Stimulated activated CD4-positive, alpha-beta T cell treated with anti-CD3 and anti-CD28 coated beads, Interleukin-15, amount 100 ng/mL, for 1 hour (primary cell): ENCODE measurements at places on chromosomes 16 and 17.

GRCh38 chr17:77867308-77867781 lies 91.2 kb upstream of the TNRC6C start:
- DNase-seq = no peak

DNA sequence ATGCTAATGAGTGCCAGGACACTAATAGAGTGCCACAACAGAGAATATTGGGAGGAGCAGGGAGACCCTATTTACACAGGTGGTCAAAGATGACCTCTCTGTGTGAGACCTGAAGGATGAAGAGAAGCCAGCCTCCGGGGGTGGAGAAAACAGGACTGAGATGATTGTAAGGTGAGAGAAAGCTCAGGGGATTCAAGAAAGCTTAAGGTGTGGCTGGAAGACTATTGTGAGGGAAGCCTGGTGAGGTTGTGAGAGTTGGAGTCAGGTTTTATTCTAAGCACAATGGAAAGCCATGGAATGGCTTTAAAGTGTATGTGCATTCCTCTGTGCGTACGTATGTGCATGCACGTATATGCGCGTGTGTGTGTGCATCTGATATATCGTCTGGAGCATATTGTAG lies 10.4 kb upstream of the MARCHF10 start:
- no peak for DNase-seq

- DNase-seq = no peak
Measured at GRCh38 chr17:56902348-56902747, 11.5 kb downstream of the TRIM25 start.

DNA sequence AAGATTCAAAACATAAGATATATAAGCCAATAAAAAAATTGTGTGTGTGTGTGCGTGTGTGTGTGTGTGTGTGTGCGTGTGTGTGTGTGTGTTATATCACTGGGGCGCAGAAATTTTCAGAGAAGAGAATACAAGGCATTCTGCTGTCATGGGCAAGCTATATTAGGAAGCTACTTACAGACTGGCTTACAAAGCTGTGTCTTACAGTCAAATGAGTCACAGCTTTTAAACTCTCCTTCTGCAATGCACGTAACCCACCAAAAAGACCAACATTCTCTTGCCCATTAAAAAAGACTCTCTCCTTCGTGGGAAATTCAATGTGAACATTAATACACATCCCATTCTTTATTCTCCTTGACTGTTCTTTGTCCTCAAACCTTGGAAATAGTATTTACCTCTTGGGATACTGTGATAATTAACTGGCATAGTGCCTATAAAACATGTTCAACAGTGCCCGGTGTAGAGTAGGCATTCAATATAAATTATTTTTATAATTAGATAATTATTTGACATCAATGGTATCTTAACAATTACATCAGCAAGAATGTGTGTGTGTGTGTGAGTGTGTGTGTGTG lies 860.4 kb upstream of the SOX9 start:
- no peak for DNase-seq

GRCh38 chr17:69620363-69620762 lies 205.9 kb downstream of the MAP2K6 start:
- DNase-seq = no peak

- DNase-seq = no peak
Measured at GRCh38 chr16:10896165-10896564, 19.2 kb downstream of the CIITA start.

- DNase-seq = no peak
Measured at GRCh38 chr16:14186007-14186794, 115.1 kb downstream of the MRTFB start.

DNA sequence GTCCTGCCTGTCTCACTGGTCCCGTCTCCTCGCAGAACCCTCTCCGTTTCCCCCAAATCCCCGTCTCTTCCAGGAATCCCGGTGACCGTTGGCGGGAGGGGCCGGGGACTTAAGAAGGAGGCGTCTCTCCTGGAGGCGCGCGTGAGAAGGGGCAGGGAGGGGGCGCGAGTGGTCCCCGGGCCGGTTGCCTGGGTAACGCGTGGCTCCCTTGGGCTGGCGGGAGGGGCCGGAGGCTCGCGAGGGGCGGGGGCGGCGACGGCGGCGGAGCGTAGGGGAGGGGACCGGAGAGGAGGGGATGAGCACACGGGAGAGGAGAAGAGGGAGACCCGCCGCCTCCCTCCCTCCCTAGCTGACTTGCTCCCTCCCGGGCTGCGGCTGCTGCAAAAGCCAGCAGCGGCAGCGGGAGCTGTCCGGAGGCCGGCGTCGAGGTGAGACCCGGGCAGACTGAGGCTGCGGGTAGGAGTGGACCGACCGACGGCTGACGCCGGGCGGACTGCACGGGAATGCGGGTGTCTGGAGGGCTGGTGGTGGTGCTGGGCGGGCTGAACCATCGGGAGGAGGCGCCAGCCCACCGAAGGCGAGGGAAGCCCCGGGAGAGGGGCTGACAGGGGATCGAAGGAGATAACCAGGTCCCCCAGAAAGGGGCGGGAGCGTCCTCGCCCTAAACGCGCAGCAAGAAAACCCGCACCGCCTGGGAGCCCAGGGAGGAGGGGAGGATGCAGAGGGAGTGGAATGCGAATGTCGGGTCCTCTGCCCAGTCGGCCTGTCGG lies at the start of gene PRRT2:
Gene PRRT2 (plus strand): TSS at position 298 of the 770 bp plus-strand sequence. CDS start 862 bp downstream, outside the sequence.
- no peak for DNase-seq

DNA sequence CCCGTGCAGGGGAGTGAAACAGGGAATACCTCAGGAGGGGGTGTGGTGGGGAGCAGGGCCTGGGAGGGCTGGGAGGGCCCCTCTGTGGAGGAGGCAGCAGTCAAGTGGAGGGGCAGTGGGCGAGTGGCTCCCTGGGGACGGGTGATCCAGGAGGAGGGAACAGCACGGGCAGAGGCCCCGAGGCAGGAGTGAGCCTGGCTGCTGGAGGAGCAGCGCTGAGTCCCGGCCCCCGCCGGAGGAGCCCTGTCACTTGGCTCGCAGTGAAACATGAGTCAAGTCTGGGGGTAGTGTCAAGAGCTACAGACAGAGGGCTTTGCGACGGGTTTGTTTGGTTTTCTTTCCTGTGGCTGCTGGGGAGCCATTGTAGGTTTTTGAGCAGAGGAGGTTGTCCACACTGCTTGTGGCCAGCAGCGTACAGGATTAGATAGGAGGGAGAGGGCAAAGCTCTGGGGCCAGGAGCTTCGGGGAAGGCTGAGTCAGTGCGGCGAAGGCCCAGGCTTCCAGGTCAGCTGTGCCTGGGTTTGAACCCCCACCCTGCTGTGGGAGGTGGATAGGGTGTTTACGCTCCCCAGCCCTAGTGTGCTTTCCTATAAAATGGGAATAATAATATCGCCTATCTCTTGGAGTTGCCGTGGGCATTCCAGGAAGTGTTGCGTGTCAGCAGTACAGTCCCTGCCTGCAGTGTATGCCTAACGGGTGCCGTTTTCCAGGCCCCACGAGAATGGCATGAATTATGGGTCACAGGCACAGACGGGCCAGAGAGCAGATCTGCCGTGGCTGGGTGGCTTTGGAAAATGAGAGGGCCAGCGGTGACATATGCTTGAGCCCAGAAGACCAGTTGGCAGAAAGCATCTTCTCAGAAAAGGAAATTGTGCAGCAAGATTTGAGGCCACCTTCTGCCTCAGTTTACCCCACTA lies 115.9 kb upstream of the CIBAR2 start:
- no peak for DNase-seq

DNA sequence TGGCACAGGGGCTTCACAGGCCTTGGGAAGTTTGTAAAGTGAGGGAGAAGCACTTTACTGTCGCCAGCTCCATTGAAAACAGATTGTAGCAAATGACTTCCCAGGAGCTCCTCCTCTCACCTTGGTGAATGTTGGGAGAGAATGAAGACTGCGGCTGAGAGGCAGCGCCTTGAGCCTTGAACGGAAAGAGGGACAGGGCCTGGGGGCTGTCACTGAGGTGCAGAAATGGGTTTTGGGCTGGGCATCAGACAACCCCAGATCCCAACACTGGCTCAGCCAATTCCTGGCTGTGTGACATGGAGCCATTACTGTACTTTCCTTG lies 603 bp upstream of the MRTFB start:
- no peak for DNase-seq

GRCh38 chr16:4285167-4285566 lies 12.3 kb upstream of the TFAP4 start:
- no peak for DNase-seq

GRCh38 chr16:27547134-27547533 lies 2.6 kb downstream of the GTF3C1 start:
- DNase-seq = no peak

- peak; percentile 57 for DNase-seq
Measured at GRCh38 chr17:29567554-29568330, 759 bp upstream of the TP53I13 start.

GRCh38 chr17:21129023-21129681 lies 2.4 kb downstream of the DHRS7B start:
- no peak for DNase-seq

DNA sequence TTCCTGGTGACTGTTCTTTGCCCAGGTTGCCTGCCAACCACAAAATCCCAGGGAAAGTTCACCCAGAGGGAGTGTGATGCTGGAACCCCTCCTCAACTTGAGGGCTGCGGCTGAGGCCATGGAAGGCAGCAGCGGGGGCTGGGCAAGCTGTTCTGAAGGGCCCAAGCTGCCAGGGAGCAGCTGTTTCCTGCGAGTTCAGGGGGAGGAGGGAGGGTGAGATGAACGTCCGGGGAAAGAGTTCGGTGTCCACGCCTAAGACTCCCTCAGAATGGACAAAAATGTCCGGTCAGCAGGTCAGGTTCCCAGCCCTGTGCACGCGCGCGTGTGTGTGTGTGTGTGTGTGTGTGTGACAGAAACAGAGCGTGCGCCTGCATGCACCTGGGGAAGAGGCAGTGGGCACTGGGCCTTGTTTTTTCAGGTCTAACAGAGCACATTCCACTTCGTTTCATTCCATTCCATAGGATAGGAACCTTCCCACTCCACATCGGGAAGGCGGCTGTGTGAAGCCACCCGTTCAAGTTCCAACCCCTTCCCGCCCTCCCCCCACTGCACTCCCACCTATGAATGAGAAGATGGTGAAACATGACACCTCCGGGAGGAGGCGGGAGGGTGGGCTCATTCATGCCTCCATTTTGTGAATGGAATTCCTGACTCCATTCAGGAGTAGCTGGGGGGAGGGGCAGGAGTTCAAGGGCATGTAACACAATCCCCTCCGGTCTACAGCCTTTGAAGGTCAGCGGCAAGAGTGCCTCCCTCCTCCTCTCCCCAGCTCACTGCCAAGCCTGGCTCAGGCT lies 15.7 kb downstream of the ETV4 start:
- DNase-seq = no peak

GRCh38 chr16:1741553-1742165 lies 29.7 kb downstream of the NME3 start:
- no peak for DNase-seq

GRCh38 chr16:64276646-64277045 lies 845.2 kb downstream of the CDH11 start:
- no peak for DNase-seq

DNA sequence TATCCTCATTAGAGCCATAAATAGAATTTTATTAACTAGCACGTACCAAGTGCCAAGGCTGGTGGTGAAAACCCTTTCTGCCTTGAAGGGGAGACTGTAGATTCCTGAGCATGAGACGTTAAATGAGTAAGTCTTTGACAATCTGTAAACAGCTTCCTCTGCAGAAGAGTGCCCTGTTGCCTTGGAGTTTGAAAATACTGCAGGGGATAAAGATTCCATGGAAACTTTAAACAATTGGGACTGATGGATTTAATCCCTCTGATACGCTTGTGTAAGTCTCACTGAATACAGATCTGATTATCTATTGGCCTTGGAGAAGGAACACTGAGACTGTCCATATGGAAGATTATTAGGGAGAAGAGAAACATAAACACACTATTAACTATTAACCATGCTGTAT lies 1053.4 kb upstream of the RBFOX1 start:
- DNase-seq = no peak

DNA sequence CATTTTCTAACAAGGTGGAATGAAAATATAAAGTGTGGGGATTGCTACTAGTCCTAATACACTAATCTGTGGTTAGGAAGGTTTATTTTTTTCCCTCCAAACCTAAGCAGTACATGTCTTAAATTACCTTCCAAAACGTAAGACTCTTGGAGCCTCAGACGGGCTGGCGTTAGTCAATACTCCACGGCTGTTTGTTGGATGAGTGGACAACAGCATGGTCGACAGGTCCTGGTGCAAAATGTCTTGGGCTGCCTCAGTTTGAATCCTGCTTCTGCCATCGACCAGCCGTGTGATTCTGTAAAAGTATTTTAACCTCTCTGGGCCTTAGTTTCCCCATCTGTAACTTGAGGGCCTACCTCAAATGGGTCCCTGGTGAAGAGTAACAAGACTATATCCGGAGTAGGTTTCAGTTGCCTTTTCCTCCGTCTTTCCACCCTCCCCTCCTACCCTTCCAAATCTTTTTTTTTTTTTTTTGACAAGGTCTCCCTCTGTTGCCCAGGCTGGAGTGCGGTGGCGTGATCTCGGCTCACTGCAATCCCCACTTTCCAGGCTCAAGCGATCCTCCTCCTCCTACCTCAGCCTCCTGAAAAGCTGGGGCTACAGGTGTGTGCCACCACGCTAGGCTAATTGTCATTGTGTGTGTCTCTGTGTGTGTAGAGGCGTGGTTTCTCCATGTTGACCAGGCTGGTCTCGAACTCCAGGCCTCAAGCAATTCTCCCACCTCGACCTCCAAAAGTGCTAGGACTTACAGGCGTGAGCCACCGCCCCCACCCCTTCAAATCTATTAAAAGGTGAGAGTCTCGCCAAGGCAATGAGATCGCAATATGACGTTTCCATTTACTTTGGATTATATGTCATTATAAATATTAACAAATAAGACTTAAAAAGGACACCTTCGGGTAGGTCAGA lies 5.8 kb downstream of the SCGB1C2 start:
- DNase-seq = no peak

DNA sequence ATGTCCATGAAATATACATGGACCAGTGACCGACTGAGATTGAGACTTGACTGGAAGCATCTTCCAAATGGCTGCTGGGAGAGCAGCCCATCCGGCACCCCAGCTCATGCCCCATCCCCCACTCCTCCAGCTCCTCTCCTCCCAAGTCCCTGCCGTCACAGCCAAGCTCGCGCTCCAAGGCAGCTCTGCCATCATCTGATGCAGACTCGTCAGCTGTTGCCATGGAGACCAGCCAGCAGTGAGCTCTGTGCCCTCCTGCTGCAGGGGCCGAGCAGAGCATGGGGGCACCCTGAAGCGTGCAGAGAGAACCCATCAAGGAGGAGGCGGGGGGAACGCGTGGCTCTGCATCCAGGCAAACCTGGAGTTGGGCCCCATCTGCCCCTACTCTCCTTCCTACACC lies 74.5 kb upstream of the TNRC6C start:
- DNase-seq = no peak

GRCh38 chr17:79201536-79202227 lies 127.1 kb downstream of the ENGASE start:
- no peak for DNase-seq
